ENCODE measurements at places on chromosomes 4 and X.
A peak's percentile ranks its signal among the peaks of the same experiment; 100 is the strongest.

DNA sequence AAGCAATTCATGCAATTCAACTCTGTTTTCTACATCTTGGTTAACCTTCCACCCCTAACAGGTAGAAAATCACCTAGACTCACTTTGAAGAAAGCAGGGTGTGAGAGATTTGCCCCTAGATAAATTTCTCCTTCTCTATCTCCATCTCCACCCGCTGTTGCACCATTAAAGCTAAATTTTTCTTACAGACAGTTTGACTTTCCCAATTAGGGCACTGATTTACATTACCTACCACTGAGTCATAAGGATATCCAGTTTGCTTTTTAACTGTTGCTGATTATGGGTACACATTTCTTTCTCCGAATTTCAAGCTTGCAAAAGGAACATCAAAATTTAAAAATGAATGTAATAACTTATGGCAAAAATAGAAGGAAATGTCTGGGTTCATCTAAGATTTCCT lies 13.0 kb downstream of the SLC7A11 start:
- DNase-seq = no peak

GRCh38 chrX:124555036-124555595 lies 208.8 kb downstream of the SH2D1A start:
- peak; percentile 35 for DNase-seq

DNA sequence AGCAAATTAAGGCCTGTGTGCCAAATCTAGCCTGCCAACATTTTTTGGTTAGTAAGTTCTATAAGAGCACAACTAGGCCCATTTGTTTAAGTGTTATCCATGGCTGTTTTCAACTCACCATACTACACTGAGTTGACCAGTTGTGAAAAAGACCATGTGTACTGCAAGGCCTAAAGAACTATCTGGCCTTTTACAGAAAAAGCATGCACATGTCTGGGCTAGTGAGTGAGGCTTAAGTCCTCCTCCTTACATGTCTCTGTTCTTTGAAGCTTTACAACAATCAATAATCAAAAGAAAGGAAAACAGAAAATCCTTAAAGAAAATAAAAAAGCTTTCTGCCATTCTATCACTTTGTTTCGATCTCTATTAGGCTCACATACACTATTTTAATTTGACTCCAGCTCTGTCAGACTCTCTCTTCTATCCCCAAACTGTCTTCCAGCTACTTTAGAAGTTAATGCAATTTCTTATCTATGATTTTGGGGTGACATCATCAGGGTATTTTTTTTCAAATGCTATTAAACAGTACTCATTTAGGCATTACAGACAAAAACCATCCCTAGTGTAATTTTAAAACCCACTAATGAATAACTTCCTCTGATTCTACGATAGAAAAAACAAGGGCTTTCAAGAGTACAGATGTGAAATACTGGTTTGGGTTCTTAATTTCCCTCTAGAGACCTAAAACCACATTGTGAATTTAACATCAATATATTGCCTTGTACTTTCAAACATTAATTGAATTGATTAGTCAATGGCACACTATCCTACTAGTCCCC lies 161.8 kb downstream of the MAB21L2 start:
- no peak for DNase-seq

DNA sequence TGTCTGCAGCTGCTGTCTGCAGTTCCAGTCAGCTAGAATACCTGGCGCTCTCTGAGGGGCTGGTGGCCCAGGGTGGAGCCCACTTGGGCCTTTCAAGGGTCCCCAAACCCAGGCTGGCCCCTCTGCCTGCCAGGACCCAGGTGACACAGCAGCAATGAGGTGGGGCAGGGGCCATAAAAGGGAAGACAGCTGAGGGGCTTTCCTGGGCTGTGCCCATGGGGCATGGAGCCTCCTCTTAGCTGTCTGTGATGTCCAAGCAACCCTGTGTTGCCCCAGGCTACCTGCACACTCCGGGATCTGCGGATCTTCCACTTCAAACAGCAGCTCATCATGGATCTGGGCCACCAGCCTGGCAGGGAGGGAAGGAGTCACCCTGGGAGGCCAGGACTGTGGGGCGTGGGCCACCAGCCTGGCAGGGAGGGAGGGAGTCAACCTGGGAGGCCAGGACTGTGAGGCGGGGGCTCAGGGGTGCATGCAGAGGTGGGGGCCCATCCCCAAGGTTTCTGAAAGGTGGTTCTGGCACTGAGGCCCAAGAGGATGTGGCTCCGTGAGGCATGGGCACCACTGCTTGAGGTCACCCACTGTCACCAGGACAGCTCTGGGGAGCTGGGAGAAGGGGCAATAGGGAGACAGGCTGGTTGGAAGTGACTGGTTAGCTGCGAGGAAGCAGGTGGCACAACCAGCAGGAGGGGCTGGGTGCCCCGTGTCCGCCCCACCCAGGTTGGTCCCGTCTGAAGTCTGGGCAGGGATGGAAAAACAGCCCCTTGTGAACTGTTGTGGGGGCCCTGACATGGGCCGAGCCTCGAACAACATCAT lies 16.3 kb downstream of the NAT8L start:
- DNase-seq = no peak

GRCh38 chr4:41670982-41671381 lies 77.5 kb downstream of the PHOX2B start:
- DNase-seq = no peak

DNA sequence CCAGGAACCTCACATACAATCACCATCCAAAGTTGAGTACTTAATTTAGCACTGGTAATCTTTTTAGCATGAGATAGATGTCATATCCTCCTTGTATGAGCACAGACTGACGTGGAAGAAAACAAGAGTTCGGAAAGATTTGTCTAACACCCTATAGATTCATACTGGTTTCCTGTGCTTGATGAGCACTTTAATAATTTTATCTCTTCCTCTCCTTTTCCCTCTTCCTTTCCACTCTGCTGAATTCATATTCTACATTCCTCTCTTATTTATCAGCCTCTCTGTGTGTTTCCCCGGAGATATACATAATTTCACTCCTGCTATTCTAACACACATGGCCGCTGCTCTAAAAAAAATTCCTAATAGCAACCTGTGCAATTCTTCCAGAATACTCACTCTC lies 273.9 kb downstream of the AFF2 start:
- DNase-seq = no peak

- peak; percentile 51 for DNase-seq
Observed at GRCh38 chr4:173505924-173506518, 24.0 kb downstream of the HAND2 start.

DNA sequence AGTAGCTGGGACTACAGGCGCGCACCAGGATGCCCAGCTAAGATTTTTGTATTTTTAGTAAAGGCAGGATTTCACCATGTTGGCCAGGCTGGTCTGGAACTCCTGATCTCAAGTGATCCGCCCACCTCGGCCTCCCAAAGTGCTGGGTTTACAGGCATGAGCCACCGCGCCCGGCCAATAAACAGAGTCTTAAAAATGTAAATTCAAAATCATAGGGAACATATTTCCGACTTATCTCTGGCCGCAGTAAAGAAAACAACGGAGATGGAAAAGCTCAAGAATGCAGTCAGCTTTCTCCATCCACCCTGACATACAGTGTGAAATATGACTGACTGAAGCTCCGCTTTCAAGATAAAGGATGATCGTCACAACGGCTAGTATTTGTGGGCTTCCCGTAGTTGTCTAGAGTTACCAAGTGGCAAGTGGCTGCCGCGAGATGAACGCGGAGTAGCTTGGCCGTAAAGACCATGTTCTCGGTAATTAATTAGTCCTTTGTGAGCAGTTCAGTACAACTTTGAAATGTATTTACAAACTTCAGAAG lies 495.1 kb upstream of the FAT1 start:
- DNase-seq = no peak

DNA sequence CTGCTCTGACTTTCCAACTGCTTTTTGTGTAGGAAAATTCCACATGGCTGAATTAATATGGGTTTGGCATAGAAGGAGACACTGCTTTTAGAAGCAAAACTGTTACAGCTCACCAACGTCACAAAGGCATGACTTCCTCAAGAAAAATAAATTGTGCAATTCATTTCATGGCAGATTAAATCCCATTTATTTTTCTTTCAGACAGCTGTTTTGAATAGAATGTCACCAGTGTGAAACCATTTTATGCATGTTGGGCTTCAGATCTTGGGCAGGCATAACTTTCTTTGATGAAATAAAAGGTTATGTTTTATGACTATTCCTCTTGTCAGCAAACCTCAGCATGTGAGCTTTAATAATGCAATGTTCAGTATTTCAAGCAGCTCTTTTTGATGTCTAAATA lies 542.8 kb downstream of the GALNTL6 start:
- no peak for DNase-seq

GRCh38 chrX:10111364-10112148 lies 45.2 kb upstream of the CLCN4 start:
- DNase-seq = peak; percentile 5

DNA sequence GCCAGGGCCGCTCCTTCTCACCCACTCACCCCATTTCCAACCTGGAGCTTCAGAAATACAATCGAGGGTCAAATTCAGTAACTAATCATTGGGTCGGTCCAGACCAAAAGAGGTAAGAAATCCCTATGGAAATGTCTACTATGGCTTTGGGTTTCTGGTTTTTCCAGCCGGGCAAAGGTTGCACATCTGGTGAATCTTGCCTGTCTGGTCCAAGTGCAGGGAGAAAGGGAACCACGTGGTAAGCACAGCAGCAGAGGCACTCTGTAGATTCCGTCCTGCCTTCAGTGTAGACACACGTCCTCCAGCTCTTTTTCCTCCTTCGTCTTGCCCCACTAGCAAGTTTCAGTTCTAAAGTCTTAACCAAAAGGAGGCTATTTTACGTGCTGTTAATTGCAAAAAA lies 218.0 kb upstream of the JADE1 start:
- no peak for DNase-seq

DNA sequence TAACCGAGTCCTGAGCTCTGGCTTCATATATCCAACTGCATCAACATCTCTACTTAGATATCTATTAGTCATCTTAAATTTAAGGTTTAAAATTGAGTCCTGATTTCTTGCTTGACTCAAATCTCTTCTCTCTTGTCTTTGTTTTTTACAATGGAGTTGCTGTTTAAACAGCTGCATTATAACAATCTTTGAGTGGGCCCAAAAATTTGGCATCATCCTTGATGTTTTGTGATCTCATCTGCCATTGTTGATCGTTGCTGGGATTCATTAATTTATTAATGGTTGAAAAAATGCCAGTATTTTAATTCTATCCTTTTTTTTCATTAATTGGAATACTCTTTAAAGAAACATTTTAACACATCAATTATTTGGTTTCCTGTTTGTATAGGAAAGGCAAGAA lies 82.2 kb downstream of the STIM2 start:
- no peak for DNase-seq

- no peak for DNase-seq
Observed at GRCh38 chr4:150582146-150582872, at the start of gene MAB21L2. Gene MAB21L2 (plus strand): TSS chr4:150582151. CDS start chr4:150583030, 879 bp downstream.

- no peak for DNase-seq
Observed at GRCh38 chrX:113195949-113196348, 355.3 kb upstream of the AMOT start.

GRCh38 chr4:146495269-146495668 lies 26.5 kb downstream of the SLC10A7 start:
- DNase-seq = no peak

DNA sequence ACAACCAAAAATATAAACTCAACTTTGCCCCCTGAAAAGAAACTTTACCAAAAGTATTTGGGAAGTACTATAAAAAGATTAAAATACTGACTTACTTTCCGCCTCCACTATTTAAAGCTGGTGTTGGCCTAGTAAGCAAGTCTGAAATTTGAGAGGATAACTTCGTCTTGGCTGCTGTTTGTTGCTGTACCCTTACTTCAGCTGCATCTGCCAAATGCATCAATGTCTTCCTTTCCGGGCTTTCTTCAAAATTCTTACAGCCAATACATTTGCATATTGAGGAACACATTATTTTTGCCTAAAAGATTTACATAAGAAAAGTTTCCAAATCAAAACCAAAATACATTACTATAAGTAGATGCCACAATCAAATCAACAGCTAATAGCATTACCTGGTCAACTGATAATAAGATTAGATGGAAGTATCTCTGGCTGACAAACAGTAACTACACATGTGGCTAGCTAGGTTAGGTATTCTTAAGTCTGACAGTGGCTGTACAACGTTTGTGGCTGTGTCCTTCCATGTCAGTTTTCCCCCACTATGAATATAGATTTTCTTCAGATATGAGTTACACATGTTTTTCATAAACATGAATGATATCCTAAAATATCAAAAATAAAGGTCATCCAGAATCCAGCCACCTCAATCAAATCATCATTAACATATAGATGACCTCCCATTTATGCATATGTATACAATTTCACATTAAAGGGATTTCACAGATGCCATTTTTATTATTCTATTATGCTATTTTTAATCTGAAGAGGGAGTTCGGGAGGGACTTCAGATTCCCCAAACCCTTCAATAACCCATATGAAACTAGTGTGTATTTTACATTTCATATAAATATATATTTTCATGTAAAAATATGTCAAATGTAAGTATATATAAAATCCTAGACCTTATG lies 30.6 kb downstream of the THAP9 start:
- DNase-seq = no peak
